ENCODE measurements at places on chromosomes 7 and 10. TPM values are rescaled to one million over a fixed set of nuclear protein-coding genes. Genes with fewer than 3 reads are reported as not detected.

DNA sequence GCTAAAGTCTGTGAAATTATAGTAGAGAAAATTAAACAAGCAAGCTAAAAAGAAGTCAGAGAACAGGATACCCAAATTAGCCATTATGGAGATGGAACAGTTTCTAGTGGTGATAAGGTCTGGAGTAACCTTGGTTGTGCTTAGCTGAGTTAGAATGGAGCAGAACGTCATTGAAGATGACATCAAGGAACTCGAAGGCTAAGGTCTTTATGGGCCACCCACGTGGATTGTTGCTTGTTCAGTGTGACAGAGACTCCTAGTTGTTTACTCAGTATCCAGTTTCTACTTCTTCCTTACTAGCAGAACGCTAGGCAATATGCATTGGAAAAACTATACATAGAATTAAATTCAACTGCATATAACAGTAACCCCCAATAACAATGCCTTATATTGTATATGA, 39.7 kb downstream of the AHCYL2 start:
- H3K36me3 ChIP-seq: no peaks in the 10 kb centered on the region
- no peak overlapping the region for H3K27ac ChIP-seq
- no peaks in the 10 kb centered on the region for H3K27me3 ChIP-seq

DNA sequence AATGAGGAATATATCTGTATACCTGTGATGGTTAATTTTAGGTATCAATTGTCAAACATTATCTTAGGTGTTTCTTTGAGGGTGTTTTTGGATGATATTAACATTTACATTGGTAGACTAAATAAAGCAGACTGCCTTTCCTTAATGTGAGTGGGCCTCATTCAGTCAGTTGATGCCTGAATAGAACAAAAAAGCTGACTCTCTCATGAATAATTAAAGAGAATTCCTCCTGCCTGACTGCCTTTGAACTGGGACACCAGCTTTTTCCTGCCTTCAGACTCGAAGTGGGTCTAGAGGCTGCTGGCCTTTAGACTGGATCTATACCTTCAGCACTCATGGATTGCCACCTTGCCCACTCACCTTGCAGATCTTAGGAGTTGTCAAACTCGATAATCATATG, 117.9 kb upstream of the TMEM168 start:
- H3K4me1 ChIP-seq: no peaks in the 10 kb centered on the region
- no peak overlapping the region for H3K27ac ChIP-seq
- no peaks in the 10 kb centered on the region for H3K36me3 ChIP-seq
- no peaks in the 10 kb centered on the region for H3K27me3 ChIP-seq
- no peak for DNase-seq

GRCh38 chr10:129786216-129786615, 177.9 kb downstream of the EBF3 start:
- no peak overlapping the region for H3K27ac ChIP-seq
- H3K27me3 ChIP-seq: no peaks in the 10 kb centered on the region
- no peaks in the 10 kb centered on the region for H3K36me3 ChIP-seq
- H3K4me1 ChIP-seq: no peaks in the 10 kb centered on the region

DNA sequence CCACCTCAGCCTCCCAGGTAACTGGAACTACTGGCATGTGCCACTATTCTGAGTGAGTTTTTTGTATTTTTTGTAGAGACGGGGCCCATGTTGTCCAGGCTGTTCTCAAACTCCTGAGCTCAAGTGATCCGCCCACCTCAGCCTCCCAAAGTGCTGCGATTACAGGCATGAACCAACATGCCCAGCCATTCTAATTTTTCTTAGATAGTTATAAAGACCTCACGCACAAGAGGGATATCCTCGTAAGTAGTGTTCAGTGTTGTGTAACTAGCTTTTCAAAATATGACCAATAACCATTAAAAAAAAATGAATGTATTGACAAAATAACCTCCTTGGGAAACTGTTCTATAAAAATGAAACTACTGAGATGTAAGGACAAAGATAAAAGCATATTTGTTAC, 90.5 kb upstream of the FERD3L start:
- H3K27ac ChIP-seq: no peak overlapping the region
- no peak for DNase-seq
- no peaks in the 10 kb centered on the region for H3K27me3 ChIP-seq
- H3K36me3 ChIP-seq: no peaks in the 10 kb centered on the region

- H3K27me3 ChIP-seq: no peaks in the 10 kb centered on the region
- H3K36me3 ChIP-seq: no peaks in the 10 kb centered on the region
- no peak overlapping the region for H3K4me3 ChIP-seq
- H3K27ac ChIP-seq: no peak overlapping the region
- DNase-seq: no peak
These were observed 208.5 kb downstream of the RNLS start for GRCh38 chr10:88374392-88375175.

- DNase-seq: no peak
- H3K27me3 ChIP-seq: no peaks in the 10 kb centered on the region
- H3K36me3 ChIP-seq: no peaks in the 10 kb centered on the region
- H3K4me1 ChIP-seq: no peaks in the 10 kb centered on the region
- H3K4me3 ChIP-seq: no peak overlapping the region
These were observed 539.4 kb upstream of the MGMT start for GRCh38 chr10:128927497-128928161.

GARIN1A gene
- total RNA-seq: 2.4 TPM

DNA sequence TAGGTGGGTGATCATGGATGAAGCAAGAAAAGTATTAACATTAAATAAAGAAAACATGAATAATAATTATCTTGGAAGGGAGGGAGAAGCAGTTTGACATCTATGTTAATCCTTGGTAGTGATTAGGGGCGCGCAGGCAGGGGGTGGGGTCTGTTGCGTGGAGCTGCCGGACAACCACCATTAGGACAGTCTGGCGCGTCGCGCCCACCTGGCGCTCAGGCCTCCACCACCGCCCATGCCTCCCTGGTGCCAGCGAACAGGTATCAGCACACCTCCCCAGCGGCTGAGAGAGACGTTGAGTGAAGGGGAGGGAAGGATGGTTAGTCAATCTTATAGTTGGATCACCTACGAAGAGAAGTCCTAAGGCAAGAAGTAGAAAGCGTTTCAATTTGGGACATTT, 94.2 kb upstream of the CDK1 start:
- DNase-seq: no peak
- no peak overlapping the region for H3K27ac ChIP-seq
- H3K4me3 ChIP-seq: no peak overlapping the region

EPHA1 gene
- 4.1 TPM for total RNA-seq

DNA sequence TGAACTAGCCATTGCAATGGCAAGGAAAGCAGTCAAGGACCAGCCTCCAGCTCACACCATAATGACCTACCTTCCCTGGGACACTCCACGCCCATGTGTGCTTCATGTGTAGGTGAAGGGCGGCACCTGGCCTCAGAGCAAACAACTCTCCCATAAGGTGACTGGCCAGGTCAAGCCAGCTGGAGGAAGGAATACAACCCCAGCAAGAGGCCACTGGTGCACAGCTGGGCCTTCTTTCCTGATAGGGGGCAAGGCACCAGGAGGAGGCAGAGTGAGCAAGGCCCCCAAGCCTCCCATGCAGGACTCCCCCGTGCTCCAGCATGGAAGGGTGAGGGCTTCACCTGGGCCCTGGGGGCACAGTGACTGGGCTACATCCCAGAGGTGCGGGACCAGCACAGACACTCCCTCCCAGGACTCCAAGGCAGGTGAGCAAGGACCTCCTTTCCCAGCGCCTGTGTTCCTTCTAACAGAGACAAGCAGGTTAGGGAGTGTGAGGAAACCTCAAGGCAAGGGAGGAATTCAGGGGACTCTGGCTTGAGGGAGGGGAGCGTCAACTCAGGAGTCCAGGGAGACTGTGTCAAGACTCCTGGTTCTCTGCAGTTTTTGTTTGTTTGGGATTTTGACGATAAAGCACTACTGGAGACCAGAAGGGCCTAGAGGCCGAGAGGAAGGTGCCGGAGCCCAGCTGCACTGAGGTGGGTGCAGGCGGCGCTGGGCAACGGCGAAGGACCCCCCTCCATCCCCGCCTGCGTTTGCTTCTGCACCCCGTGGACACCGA, 1.7 kb downstream of the PTPRN2 start:
- H3K27me3 ChIP-seq: peaks cover 24% of the 10 kb centered on the region
- no peak overlapping the region for H3K4me3 ChIP-seq
- no peak overlapping the region for H3K27ac ChIP-seq

GRCh38 chr7:44671069-44671468, 64.6 kb downstream of the OGDH start:
- no peak for DNase-seq
- no peak overlapping the region for H3K4me3 ChIP-seq
- no peaks in the 10 kb centered on the region for H3K36me3 ChIP-seq
- no peaks in the 10 kb centered on the region for H3K27me3 ChIP-seq

DNA sequence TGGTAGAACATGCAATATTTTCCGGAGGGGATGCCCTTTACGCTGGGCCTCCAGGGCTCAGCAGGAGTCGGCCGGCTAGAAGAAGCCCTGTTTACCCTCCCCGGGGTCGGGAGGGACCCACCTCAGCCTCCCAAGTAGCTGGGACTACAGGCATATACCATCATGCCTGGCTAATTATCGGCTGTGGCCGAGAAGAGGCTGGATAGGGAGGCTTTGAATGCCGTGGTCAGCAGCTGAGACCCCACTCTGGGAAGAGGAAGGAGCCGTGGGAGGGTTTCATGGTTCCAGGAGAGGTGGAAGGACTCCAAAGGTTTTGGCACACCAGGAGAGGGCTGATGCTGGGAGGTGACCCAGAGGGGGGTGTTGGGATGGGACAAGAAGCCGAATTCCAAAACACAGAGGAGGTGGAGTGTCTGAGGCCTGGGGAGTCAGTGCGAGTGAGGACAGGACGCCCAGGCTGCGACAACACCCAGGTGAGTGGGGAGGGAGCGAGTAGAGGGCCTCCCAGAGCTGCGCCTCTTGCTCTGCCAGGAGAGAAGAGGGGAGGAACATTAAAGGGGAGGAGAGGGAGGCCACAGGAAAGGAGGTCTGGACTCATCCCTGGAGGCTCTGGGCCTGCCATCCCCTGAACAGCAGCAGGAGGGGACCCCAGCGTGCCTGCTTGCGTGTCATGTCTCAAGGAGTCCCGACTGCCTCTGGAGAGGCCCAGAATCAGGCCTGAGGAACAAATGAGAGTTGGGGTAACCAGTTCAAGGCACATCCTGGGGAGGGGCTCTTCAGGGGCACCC, 19.6 kb downstream of the GRID2IP start:
- peaks cover 4% of the 10 kb centered on the region for H3K4me1 ChIP-seq
- DNase-seq: no peak
- no peak overlapping the region for H3K27ac ChIP-seq
- H3K27me3 ChIP-seq: no peaks in the 10 kb centered on the region

DNA sequence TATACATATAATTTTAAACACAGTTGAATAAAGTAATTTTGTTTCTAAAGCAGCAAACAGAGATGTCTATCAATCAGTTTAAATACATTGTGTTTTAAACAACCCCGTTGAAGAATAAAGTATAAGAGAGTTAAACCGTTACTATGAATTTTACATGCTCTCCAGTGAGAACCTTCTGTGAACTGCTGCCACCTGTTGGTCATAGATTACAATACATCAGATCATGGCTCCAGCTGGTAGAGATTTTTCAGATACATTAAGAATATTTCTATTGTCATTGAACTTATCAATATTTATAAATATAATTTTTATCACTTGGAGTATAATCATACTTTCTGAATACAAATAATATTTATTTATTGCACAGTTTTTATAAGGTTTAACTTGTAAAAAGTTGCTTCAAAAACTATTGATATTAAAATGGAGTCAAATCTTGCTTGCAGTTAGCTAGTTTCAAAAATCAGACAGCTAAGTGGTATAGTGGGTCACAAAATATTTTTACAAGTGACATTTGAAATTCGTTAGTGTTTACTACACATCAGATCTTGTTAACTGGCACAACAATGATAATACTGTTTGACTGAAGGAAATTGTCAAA, 561.2 kb upstream of the PHF14 start:
- no peak overlapping the region for H3K27ac ChIP-seq
- H3K36me3 ChIP-seq: no peaks in the 10 kb centered on the region

DNA sequence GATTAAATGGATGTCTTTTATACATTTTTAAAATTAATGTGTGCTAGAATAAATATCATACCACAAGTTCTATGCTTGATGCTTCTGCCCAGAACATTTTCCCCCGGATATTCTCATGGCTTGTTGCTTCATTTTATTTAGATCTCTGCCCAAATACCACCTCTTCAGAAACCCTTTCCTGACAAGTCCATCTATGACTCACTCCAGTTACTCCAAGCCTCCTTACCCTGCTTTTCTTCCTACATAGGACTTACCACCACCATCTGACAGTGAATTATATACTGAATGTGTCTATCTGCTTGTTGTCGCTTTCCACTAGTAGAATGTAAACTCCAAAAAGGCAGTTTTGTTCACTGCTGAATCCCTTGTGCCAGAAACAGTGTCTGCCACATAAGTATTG, 19.1 kb upstream of the ERVW-1 start:
- peaks cover 66% of the 10 kb centered on the region for H3K36me3 ChIP-seq
- no peak for DNase-seq
- H3K27ac ChIP-seq: no peak overlapping the region
- no peaks in the 10 kb centered on the region for H3K4me1 ChIP-seq

DNA sequence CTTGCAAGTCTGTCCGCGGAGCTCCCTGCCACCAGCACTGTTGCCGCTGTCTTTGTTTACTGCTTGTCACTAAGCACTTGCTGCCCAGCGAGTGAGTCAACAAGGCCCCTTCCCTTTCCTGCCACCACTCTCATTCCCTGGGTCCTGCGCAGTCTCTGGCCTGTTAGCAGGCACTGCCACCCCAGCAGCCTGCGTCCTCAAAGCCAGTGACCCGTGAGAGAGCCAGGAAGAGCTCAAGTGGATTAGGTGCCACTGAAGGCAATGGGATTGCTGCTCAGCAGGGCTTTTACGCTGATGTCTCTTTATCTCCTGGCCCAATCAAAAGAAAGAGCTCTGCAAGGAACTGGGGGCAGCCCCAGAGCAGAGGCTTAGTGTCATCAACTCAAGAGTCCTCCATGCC, at the start of gene FRMPD2:
FRMPD2 (minus strand) TSS at position 61 of the 400 bp plus-strand sequence. CDS start 129 bp downstream, outside the sequence.
- H3K27ac ChIP-seq: no peak within 1 kb of the TSS
- no peaks in the 10 kb centered on the region for H3K4me1 ChIP-seq
- H3K27me3 ChIP-seq: no peaks in the 10 kb centered on the region
- no peak within 1 kb of the TSS for H3K4me3 ChIP-seq
- H3K36me3 ChIP-seq: no peaks in the 10 kb centered on the region

GRCh38 chr7:127718340-127718679, 66.3 kb downstream of the SND1 start:
- no peak for DNase-seq
- no peaks in the 10 kb centered on the region for H3K36me3 ChIP-seq
- no peaks in the 10 kb centered on the region for H3K4me1 ChIP-seq
- H3K27ac ChIP-seq: no peak overlapping the region
- no peaks in the 10 kb centered on the region for H3K27me3 ChIP-seq
- H3K4me3 ChIP-seq: no peak overlapping the region

CNNM1 gene
- total RNA-seq: 0.57 TPM

ASB10 gene
- not detected for total RNA-seq

COX15 gene
- 17.6 TPM for total RNA-seq

GPNMB gene
- total RNA-seq: 29.9 TPM

VGF gene
- total RNA-seq: 0.28 TPM

GRCh38 chr7:72577107-72577506, 165.0 kb upstream of the CALN1 start:
- no peak overlapping the region for H3K27ac ChIP-seq
- H3K4me3 ChIP-seq: no peak overlapping the region
- H3K27me3 ChIP-seq: no peaks in the 10 kb centered on the region

Measured in naive thymus-derived CD4-positive, alpha-beta T cell (primary cell).